Retinal pigment epithelial cell (primary cell): ENCODE measurements at places on chromosomes 2 and 18.

DNA sequence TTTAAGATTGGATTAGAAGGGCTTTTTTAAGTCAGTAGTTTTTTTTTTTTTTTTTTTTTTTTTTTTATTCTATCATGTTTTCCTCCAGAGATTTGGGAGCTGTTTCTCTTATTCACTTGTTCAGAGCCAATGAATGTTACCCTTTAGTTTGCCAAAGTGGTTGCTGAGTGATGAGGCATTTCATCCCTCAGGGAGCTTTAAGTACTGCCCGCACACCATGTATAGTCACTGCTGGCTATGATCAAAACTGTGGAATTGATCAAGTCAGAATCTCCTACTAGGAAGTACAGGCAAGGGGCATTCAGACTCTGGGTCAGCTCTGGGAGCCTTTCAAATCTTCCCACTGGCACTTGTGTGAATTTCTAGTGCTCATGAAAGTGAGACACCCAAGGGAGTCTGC lies 201.6 kb downstream of the IKZF2 start:
- DNase-seq: no peak

DNA sequence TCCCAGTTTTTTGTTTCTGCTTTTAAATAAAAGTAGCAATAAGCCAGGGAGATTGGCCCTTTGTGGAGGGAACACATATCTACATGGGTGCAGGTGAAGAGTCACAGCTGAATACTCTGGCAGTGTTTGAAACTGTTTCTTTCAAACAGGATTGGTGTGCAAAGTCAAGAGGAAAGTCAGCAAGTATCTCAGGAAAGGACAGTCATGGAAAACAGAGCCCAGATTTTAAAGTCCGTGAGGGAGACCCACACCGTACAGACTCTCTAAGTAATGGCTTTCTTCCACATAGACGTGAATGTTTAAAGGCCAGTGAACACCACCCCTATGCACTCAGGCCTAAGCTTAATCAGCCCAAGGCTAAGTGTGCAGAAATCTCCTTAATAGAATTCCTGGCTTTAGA lies 95.3 kb downstream of the GFPT1 start:
- DNase-seq: no peak

- DNase-seq: no peak
These were observed 18.6 kb downstream of the PRKD3 start for GRCh38 chr2:37306024-37306423.

GRCh38 chr2:31011587-31011986 lies 126.7 kb downstream of the GALNT14 start:
- no peak for DNase-seq
